Bone marrow (tissue), 2 donors: ENCODE measurements at places on chromosomes 5 and 9.

DNA sequence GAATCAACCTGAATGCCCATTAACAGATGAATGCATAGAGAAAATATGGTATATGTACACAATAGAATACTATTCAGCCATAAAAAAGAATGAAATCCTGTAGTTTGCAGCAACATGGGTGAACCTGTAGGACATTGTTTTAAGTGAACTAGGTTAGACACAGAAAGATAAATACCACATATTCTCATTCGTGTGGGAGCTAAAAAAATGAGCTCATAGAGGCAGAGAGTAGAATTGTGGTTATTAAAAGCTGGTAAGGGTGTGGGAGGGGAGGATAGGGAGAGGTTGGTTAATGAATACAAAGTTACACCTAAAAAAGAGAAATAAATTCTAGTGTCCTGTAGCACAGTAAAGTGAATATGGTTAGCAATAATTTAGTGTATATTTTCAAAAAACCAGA, 23.5 kb downstream of the PTTG1 start:
- no peak for DNase-seq

DNA sequence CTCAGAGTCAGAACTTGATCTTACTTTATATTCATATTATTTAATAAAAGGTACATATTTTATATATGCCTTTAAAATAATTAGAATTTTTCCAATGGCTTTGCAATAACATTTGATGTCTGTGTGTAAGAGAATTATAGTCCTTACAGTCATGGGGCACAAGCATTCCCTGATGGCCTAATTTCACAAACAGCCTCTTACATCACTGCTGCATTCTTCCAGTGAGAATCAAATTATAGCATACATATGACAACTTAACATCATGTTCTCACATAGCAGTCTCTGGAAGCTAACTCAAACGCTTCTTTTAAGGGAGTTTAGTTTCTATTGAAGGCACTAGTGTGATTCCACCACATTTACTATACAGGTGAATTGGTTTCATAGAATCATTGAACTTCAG, 15.3 kb upstream of the PRUNE2 start:
- DNase-seq = no peak

DNA sequence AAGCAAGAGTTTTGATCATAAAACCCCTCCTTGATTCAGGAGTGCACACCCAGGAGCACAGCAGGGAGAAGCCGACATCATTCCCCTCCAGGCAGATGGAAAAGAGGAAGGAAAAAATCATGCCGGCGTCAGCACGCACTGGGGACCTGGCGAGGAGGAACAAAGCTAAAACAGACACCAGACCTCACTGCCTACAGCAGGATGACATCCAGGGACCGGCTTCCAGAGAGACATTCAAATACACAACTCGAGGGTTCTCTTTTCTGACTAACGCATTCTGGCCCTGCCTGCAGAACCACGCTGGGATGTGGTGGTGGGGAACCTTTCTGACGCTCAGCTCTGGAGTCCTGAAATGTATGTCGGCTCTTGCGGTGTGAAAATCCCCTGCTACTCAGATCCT, 2.7 kb downstream of the UBAC1 start:
- DNase-seq = no peak

- DNase-seq = no peak
Measured at GRCh38 chr5:145044970-145045369, 790.2 kb downstream of the PRELID2 start.

GRCh38 chr9:134662143-134662876, 20.7 kb downstream of the COL5A1 start:
- no peak for DNase-seq

DNA sequence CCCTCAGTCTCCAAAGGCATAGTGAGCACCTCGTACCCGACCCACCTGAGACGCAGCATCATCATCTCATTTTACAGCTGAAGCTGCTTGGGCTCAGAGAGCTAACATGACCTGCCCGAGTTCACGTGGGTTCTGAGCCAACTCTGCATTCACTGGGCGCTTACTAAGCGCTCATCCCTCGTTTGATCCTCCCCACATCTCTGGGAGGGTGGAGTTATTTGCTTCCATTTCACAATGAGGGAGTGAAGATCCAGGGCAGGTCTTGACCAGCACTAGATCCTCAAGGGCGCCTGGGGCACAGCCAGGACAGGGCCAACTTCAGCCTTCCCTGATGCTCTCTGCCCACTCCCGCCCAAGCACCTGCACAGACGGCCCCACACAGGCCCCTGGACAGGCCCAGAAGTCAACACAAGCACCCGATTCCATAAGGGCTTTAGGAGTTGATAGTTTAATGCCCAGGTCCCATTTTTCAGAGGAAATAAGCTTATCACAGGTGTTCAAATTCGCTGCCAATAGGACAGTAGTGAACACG, 80.8 kb downstream of the HRH2 start:
- DNase-seq = no peak

- DNase-seq = no peak
Measured at GRCh38 chr5:89303033-89303480, 420.1 kb upstream of the MEF2C start.

GRCh38 chr5:169795338-169795737, 158.3 kb downstream of the DOCK2 start:
- no peak for DNase-seq

DNA sequence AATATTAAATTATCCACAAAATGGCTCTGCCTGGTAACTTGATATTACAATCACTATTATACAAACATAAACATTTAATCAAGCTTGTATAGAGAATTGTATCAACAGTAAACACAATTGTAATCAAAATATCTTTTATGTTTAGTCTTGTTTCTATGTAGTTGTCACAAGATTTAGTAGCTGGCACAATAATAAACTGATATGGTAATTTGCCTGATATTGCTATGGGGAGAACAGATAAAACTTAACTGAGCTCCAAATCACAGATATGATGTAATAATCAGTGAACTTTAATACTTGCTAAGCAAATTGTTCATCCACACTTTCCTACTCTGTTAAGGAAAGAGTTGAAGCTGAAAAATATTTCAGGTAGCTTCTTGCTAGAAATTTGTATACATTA, 189.8 kb downstream of the MPDZ start:
- no peak for DNase-seq

GRCh38 chr9:93071464-93071863, 13.0 kb downstream of the SUSD3 start:
- no peak for DNase-seq

DNA sequence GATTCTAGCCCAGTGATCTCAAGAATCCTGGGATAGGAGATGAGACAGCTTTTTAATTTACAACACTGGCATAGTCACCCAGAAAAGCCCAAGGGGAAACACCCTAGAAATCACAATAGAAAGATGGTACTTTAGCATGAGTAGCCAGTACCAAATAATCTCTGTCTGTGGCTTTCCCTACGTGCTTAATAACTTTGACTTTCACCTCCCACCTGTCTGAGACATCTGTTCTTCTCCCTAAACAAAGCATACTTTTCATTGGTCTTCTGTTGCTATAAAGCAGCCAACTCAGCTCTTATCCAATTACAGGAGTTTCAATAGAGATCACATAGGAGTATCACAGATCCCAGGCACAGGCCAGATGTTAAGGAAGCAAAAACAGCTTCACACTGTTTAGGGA, 10.4 kb downstream of the MARCHF3 start:
- no peak for DNase-seq

DNA sequence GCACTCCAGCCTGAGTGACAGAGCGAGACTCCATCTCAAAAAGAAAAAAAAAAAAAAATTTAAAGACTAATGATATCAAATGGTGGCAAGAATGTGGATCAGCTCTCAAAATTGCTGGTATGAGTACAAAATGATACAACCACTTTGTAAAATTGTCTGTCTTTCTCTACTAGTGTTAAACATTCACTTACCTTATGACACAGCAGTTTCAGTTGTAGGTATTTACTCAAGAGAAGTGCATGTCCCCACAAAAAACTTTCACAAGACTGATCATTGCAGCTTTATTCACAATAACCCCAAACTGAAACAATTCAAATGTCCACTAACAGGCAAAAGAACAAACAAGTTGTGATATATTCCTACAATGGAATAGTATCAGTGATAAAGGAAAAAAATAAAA, 14.7 kb upstream of the CETN3 start:
- DNase-seq = no peak

- DNase-seq = no peak
Measured at GRCh38 chr9:33466565-33467495, 6.9 kb downstream of the NOL6 start.

GRCh38 chr5:152403046-152403445, 2.0 kb downstream of the NMUR2 start:
- DNase-seq = no peak

- no peak for DNase-seq
Measured at GRCh38 chr9:103427696-103428095, 432.6 kb downstream of the CYLC2 start.

DNA sequence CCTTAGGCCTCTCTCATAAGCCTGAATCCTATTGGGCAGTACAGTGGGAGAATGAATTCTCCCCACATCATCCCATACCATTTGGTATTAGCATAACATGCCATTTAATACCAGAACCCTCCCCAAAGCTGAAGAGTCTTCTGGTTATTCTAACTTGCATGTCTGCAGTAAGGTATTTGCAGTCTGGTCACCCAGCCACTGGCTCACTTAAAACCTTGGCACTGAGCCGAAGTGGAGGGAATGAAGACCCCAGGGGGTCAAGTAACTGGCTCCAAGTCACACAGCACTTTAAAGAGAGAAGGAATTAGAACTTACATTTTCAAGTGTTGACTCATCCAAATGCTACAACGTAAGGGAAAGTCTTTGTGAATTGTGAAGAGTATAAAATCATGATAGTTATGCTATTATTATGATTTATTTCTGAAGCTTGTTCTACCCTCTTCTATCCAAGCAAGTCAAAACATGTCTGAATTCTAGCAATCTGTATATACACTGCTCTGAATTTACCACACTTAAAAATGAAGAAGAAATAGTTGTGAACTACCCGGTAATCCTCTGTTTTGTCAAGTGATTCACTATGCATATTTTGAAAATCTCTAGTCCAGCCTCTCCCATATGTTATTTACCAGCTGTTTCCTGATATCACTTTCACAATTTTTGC, 28.5 kb downstream of the GLRA1 start:
- DNase-seq = no peak

DNA sequence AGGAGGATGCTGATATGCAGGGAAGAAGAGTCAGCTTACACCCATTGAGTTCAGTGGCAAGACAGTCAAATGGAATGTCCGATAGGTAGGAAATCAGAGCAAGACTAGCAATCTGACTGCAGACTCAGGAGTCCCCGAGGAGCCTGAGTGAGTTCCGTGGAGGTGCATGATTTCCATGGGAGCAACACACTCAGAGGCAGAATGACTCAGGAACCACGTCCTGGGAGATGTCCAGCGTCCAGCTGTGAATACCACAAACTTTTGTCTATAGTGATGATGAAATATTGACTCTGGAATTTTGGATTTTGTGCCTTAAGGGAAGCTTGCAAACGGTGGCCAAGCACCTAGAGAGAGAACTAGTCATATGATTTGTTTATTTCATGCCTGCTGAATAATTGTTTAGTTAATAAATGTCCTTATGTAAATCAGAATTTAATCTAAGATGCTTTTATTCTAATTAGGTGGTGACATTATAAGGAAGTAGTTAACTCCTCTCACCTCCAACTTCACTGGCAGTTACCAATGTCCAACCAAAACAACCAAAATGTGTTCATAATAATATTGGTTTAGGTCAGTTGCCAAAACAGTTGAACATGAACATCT, 100.4 kb downstream of the PDE4D start:
- no peak for DNase-seq

DNA sequence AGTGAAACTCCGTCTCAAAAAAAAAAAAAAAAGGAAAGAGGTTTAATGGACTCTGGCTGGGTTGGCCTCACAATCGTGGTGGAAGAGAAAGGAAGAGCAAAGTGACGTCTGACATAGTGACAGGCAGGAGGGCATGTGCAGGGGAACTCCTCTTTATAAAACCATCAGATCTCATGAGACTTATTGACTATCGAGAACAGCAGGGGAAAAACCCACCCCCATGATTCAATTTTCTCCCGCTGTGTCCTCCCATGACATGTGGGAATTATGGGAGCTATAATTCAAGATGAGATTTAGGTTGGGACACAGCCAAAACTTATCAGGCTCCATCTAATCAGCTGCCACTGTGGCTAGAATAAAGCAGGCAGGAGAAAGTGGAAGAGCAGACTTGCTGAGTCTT, 610.4 kb upstream of the NUDT12 start:
- DNase-seq = no peak

DNA sequence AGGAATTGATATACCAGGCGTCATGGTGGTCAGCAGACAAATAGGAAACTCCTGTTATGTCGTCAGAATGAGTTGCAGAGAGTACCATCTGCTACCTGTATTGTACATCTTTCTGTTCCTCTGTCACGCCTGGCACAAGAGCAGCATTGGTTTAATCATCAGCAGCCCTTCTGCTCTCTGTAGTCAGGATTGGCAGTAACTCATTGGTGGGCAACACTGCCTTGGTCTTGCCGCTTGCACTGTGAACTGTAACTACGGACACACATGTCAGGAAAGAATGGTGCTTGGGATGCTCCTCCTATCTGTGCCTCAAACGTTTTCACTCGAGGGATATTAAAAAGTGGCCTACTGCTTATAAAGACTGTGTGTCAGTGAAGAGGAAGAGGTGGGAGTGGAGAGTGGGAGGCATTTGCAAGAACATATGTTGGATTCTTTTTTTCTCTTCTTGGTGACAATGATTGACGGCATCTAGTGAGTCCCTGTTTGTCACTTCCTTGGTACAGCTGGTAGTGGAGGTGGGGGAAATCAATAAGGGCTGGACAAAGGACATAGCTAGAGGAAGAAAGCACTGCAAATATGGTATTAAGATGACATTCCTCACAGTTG, 76.6 kb downstream of the F2RL2 start:
- peak; percentile 5 for DNase-seq

- no peak for DNase-seq
Measured at GRCh38 chr9:107886826-107887225, 397.3 kb upstream of the KLF4 start.

DNA sequence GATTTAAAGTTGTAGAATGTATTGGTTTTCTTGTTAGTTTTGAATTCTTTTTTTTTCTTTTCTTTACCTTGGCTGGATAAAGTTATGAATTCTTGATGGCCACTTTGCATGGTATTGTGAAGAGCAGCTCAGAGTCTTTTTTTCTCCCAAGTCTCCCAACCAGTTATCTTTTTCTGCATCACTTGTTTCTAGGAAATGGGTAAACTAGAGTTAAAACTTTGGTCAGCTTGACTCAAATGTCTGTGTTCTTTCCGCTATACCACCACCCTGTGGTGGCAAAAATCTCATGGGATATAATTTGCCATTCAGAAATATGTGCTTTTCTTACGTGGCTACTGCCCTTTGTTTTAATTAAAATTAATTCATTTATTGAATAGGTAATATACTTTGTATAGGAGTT, 113.2 kb downstream of the UNC13B start:
- no peak for DNase-seq
